ENCODE measurements at places on chromosomes 1 and 21.

DNA sequence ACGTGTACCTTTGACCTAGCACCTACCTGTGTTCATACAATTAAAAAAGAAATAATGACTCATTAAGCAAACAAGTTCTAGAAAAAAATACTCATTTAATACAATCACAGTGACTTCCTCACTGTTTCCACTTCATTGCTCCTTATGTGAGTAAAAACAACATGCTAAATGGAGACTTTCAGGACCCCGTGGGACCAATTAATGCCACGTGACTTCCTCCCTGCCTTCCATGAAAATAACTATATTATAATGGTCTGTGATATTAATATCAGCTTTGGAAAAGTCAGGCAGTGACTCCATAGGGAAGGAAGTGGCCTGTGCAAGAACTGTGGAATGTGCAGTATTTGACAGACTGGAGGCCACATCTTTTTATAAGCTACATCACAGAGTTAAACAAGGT, 337.8 kb downstream of the HLX start:
- DNase-seq = no peak

- no peak for DNase-seq
Measured at GRCh38 chr21:17082843-17083483, 429.9 kb upstream of the CXADR start.

DNA sequence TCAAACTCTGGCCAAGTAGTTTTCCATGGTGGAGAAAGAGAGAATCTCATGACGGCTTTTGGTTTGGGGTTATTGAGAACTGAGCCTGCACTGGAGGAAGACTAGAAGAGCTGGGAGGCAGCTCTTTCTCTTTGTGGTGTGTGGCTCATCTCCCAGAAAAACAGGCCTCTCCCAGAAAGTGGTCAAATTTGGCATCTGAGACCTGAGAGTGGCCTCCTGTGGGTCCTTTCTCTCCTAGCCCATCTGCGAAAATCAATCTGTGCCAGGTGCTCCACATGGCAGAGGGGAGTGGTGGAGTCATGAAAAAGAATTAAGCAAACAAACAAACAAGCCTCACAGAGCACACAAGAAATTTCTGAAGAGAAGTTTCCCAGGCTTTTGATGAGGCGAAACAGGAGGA, 305.0 kb downstream of the ST6GALNAC3 start:
- no peak for DNase-seq

GRCh38 chr1:54397980-54398379, 8.2 kb downstream of the SSBP3 start:
- DNase-seq = no peak

DNA sequence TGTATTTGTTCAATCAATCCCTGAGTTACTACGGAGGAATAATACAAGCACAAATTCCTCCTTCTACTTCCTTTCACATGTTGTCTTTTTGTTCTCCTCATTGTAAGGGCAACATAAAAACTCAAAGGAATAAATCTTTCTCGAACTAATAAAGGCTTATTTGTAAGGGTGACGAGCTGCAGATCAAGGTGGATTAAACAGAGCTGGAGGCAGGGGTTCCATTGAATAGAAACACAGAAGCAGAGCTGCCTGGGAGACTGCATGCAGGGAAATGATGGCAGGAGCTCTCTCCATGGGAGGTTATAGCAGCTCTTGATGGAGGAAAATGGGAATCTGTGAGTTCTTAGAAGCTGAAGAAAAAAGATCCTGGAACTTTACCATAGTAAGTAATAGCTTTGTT, 160.2 kb downstream of the CYYR1 start:
- no peak for DNase-seq

- DNase-seq = no peak
Measured at GRCh38 chr1:214009423-214010196, 21.8 kb downstream of the PROX1 start.

DNA sequence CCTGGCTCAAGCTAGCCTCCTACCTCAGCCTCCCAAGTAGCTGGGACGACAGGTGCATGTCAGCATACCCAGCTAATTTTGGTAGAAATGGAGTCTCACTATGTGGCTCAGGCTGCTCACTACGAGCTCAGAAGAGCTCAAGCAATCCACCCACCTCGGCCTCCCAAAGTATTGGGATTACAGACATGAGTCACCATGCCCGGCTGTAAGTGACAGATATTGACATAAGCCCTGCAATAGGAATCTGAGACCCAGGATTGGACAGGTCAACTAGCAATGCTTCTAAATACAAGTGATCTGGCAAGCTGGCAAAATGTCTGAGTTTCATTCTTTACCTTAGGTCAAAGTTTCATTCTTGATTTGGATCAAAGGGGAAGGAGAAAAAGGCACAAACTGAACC, 40.5 kb upstream of the H6PD start:
- no peak for DNase-seq

- DNase-seq = no peak
Measured at GRCh38 chr1:31614414-31615005, 3.0 kb upstream of the HCRTR1 start.

DNA sequence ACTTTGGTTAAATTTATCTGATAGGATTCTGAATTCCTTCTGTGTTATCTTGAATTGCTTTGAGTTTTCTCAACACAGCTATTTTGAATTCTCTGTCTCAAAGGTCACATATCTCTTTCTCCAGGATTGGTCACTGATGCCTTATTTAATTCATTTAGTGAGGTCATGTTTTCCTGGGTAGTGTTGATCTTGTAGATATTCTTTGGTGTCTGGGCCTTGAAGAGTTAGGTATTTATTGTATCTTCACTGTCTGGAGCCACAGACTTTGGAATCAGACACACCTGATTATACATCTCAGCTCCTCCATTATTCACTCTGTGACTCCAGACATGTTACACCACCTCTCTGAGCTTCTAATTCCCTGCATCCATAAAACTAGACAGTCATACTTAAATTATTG, 34.2 kb upstream of the ETS2 start:
- no peak for DNase-seq

GRCh38 chr1:116772648-116773045, 18.4 kb downstream of the CD2 start:
- no peak for DNase-seq

- no peak for DNase-seq
Measured at GRCh38 chr21:41640748-41641509, 125.9 kb downstream of the RIPK4 start.
